ENCODE measurements at places on chromosomes 1 and 21. TPM values are rescaled to one million over a fixed set of nuclear protein-coding genes. Genes with fewer than 3 reads are reported as not detected.

- DNase-seq = no peak
Observed at GRCh38 chr1:172485626-172486025, 41.8 kb upstream of the PIGC start.

GRCh38 chr21:43369124-43369523 lies 57.8 kb downstream of the SIK1 start:
- DNase-seq = no peak

GRCh38 chr1:229002037-229002436 lies 266.8 kb downstream of the RHOU start:
- no peak for DNase-seq

- DNase-seq = no peak
Observed at GRCh38 chr1:221188458-221188857, 309.2 kb downstream of the HLX start.

DNA sequence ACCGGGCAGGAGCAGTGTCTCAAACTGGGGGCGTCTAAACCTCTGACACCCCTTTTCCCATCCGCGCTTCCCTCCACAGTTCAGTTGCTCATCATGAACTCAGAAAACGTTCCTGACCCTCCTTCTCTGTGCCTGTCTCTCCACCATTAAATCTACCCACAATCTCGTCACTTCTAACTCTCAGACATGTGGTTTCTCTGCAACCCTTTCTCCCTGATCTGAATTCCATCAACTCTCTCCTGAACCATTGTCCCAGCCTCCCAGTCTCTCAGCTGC lies 3.8 kb downstream of the TTC34 start:
- no peak for DNase-seq

The ZMYND12 gene
- 0.44 TPM for total RNA-seq

Measured in naive thymus-derived CD4-positive, alpha-beta T cell (primary cell).